Naive thymus-derived CD8-positive, alpha-beta T cell (primary cell): ENCODE measurements at places on chromosomes 3 and 15. TPM values are rescaled to one million over a fixed set of nuclear protein-coding genes. Genes with fewer than 3 reads are reported as not detected.

DNA sequence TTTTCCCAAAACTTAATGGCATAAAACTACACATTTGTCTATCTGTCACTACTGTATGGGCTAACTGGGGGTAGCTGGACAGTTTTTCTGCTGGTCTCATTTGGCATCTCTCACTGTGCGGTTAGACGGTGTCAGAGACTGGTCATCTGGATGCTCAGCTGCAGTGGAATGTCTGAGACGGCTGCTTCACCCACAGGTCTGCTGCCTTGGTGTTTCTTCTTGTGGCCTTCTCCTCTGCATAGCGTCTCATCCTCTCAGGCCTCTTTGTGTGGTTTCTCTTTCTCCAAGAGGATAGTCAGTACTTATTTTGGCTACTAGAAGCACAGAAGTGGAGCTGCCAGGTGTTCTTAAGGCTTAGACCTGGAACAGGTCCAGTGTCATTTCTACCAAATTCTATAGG is 35.9 kb upstream of the GOLGA6L9 start:
- H3K27me3 ChIP-seq = no peaks in the 10 kb centered on the region
- H3K36me3 ChIP-seq = peaks cover 2% of the 10 kb centered on the region
- peaks cover 6% of the 10 kb centered on the region for H3K4me1 ChIP-seq
- no peak overlapping the region for H3K27ac ChIP-seq

GRCh38 chr3:184314700-184315542 is 515 bp downstream of the EIF4G1 start:
- H3K4me3 ChIP-seq = peak overlapping the region; percentile 78
- H3K27ac ChIP-seq = peak overlapping the region; percentile 63
- H3K4me1 ChIP-seq = peaks cover 41% of the 10 kb centered on the region
- no peaks in the 10 kb centered on the region for H3K36me3 ChIP-seq
- H3K27me3 ChIP-seq = no peaks in the 10 kb centered on the region

DNA sequence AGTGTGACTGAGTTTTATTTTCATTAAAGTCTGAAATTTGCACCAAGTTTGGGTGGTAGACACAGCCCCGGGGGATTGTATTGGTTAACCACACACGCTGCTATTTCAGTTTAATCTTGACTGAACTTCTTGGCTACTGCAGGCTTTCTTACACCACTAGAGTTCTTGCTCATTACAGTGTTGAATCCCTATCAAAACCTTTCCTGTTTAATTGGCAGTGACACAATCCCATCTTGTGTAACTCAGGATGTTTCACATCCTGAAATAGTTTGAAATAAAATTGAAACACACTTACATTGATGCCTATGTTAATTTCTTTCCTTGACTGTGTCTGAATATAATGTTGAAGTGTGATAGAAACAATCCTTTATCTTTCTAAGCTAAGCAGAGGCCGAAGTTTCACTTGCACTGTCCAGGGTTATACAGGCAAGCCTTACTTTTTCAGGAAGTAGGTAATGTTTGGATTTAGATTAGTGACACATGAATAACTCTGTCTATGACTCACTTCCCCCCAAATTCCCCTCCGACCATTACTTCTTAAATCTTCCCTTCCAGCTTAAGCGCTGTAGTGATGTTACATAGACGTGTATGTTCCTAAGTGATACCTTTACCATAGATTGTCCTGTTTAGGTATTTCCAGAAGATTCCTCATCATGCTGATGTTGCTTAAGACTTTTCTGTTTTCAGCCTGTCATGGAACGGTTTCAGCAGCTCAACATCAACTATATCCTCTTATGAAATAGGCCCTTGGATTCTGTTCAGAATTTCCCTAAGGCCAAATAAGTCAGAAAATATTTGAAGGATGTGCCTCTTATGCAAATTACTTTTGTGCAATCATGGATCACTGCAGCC is 16.8 kb downstream of the ATG7 start:
- H3K27ac ChIP-seq = peak overlapping the region; percentile 92
- no peaks in the 10 kb centered on the region for H3K27me3 ChIP-seq

- peak overlapping the region; percentile 100 for H3K27ac ChIP-seq
- H3K27me3 ChIP-seq = no peaks in the 10 kb centered on the region
- DNase-seq = no peak
- H3K4me3 ChIP-seq = peak overlapping the region; percentile 99
- no peaks in the 10 kb centered on the region for H3K36me3 ChIP-seq
- H3K4me1 ChIP-seq = peaks cover 64% of the 10 kb centered on the region
Measured at GRCh38 chr15:60480149-60480548, 1.2 kb upstream of the ICE2 start.

The COLQ gene
- total RNA-seq = 2.9 TPM

The TRIM69 gene
- 34.9 TPM for total RNA-seq

The SLC9C1 gene
- not detected for total RNA-seq

The ILDR1 gene
- not detected for total RNA-seq
